ENCODE measurements at places on chromosomes 3 and 15.
A peak's percentile ranks its signal among the peaks of the same experiment; 100 is the strongest.

DNA sequence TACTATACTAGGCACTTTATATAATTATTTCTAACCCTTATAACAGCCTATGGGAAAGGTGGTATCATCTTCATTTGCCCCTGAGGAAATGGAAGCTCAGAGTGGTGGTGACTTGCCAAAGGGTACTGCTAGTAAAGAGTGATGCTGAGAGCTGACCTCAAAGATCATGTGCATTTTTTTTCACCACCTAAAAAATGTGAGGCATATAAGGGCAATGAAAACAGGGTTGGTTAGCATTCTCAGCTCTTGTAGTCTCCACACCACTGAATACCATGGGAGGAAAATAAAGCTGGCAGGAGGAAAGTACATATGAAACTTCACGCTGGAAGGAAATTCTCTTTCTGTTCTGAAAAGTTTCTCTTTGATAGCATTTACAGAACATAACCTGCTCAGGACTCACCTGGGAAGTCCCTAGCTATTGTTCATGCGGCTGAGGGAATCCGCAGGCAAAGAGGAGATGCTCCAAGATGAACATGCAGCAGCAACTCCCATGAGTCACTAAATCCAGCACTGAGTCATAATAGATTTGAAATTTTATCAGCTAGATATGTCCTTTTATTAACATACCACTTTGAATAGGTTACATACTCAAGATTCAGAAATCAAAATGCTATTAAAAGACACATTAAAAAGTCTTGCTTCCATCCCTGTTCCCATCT lies 17.3 kb downstream of the FAIM start:
- H3K4me3 ChIP-seq = no peak overlapping the region
- peaks cover 4% of the 10 kb centered on the region for H3K4me1 ChIP-seq
- no peaks in the 10 kb centered on the region for H3K27me3 ChIP-seq
- H3K27ac ChIP-seq = no peak overlapping the region
- no peaks in the 10 kb centered on the region for H3K36me3 ChIP-seq
- DNase-seq = no peak

GRCh38 chr15:75832114-75832513 lies 11.1 kb upstream of the UBE2Q2 start:
- peaks cover 5% of the 10 kb centered on the region for H3K27me3 ChIP-seq
- no peak overlapping the region for H3K4me3 ChIP-seq
- H3K36me3 ChIP-seq = no peaks in the 10 kb centered on the region
- peaks cover 37% of the 10 kb centered on the region for H3K4me1 ChIP-seq
- DNase-seq = no peak

GRCh38 chr3:14768881-14769280 lies 49.9 kb upstream of the FGD5 start:
- peak; percentile 34 for DNase-seq
- no peak overlapping the region for H3K4me3 ChIP-seq
- H3K27me3 ChIP-seq = peaks cover 3% of the 10 kb centered on the region
- no peaks in the 10 kb centered on the region for H3K36me3 ChIP-seq
- no peaks in the 10 kb centered on the region for H3K4me1 ChIP-seq
- H3K27ac ChIP-seq = no peak overlapping the region

- no peak overlapping the region for H3K27ac ChIP-seq
- H3K4me1 ChIP-seq = peaks cover 26% of the 10 kb centered on the region
- peaks cover 17% of the 10 kb centered on the region for H3K36me3 ChIP-seq
- no peak for DNase-seq
- no peak overlapping the region for H3K4me3 ChIP-seq
Measured at GRCh38 chr3:192902549-192902948, 15.1 kb downstream of the MB21D2 start.

DNA sequence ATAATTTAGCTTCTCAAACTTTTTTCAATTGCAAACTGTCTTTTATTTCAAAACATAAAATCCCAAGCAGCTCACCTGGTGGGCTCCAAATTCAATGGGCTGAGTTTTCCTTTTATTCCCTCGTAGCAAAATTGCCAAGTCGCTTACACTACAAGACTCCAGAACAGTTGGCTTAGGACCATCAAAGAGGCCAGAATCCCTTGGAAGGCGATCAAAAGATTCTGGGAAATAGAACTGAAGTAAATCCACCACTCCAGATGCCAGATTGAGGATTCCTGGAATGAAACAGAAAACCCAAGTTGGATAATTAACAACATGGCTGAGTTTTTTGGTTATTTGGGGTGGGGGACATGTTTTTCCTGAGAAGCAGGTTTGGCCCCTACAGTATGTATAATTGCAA lies 87.7 kb upstream of the DCLK3 start:
- DNase-seq = no peak
- H3K4me1 ChIP-seq = no peaks in the 10 kb centered on the region
- no peak overlapping the region for H3K27ac ChIP-seq
- peaks cover 63% of the 10 kb centered on the region for H3K36me3 ChIP-seq

DNA sequence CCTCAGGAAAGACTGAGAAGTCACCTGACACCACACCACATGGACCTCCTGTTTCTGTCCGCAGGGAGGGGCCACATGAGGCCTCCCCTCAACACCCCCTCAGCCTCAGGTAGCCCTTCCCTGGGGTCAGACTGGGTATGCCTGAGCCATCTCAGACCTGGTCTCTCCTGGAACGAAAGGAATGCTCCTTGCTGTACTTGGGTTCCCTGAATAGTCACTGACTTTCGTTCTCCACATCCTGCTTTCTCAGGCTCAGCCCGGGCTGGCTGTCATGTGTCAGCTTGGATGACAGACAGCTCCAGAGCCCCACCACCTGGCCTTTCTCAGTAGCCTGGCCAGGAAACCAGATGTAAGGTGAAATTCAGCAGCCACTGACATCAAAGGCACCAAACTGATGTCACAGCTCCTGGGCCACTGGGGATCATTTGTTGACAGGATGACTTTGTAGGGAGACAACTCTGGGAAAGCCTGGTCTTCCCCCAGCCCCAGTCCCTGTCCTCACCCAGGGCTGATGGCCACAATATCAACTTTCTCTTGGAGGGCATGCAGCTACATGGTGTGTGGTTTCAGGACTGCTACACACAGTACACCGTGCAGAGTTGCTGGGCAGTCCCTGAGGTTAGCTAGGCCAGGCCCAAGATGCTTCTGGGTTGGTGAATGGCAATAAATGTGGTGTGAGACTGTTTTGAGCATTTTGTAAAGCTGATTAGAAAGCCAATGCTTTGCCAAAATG lies 141.4 kb upstream of the MRPS22 start:
- peaks cover 9% of the 10 kb centered on the region for H3K27me3 ChIP-seq
- DNase-seq = peak; percentile 48
- H3K27ac ChIP-seq = no peak overlapping the region
- H3K4me3 ChIP-seq = no peak overlapping the region

GRCh38 chr3:100531093-100531492 lies 38.7 kb downstream of the TMEM45A start:
- H3K27ac ChIP-seq = no peak overlapping the region
- no peak for DNase-seq
- no peaks in the 10 kb centered on the region for H3K4me1 ChIP-seq
- no peaks in the 10 kb centered on the region for H3K36me3 ChIP-seq

DNA sequence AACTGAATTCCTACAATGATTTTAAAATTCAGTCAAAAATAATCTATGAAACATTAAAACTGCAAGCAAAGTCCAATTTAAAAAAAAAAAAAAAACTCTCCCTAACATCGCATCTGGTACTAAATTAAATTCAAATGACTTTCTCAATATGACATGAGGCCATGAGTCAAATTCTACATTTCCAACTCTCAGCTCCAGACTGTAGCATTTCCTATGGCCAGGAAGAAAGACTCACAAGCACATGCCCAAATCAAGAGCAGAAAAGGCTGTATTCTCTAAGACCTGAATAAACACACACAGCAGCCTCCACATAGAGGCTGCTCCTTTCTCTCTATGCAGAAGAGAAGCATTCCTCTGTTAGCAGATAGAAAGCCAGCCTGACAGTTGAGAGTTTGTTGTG lies 729.2 kb downstream of the ROBO1 start:
- H3K27me3 ChIP-seq = no peaks in the 10 kb centered on the region
- H3K27ac ChIP-seq = no peak overlapping the region
- H3K4me3 ChIP-seq = no peak overlapping the region

- peaks cover 2% of the 10 kb centered on the region for H3K27me3 ChIP-seq
- H3K4me1 ChIP-seq = no peaks in the 10 kb centered on the region
- no peaks in the 10 kb centered on the region for H3K36me3 ChIP-seq
- no peak for DNase-seq
- H3K4me3 ChIP-seq = no peak overlapping the region
Measured at GRCh38 chr15:95903352-95903751, 427.1 kb upstream of the NR2F2 start.

GRCh38 chr3:43190670-43191069 lies 84.8 kb upstream of the POMGNT2 start:
- H3K27me3 ChIP-seq = peaks cover 6% of the 10 kb centered on the region
- peaks cover 6% of the 10 kb centered on the region for H3K36me3 ChIP-seq
- H3K4me1 ChIP-seq = peaks cover 18% of the 10 kb centered on the region
- H3K4me3 ChIP-seq = no peak overlapping the region
- no peak overlapping the region for H3K27ac ChIP-seq
- DNase-seq = no peak

- no peak for DNase-seq
- H3K27ac ChIP-seq = peak overlapping the region; percentile 89
- peaks cover 3% of the 10 kb centered on the region for H3K27me3 ChIP-seq
- H3K36me3 ChIP-seq = peaks cover 2% of the 10 kb centered on the region
- peak overlapping the region; percentile 92 for H3K4me3 ChIP-seq
- peaks cover 28% of the 10 kb centered on the region for H3K4me1 ChIP-seq
Measured at GRCh38 chr15:72116731-72117485, 1.0 kb downstream of the MYO9A start.

- no peaks in the 10 kb centered on the region for H3K27me3 ChIP-seq
- H3K4me1 ChIP-seq = peaks cover 18% of the 10 kb centered on the region
- peak overlapping the region; percentile 18 for H3K27ac ChIP-seq
- peaks cover 4% of the 10 kb centered on the region for H3K36me3 ChIP-seq
Measured at GRCh38 chr3:183224180-183224970, 28.7 kb upstream of the B3GNT5 start.

- H3K4me1 ChIP-seq = peaks cover 11% of the 10 kb centered on the region
- no peak overlapping the region for H3K4me3 ChIP-seq
- no peaks in the 10 kb centered on the region for H3K27me3 ChIP-seq
- no peak overlapping the region for H3K27ac ChIP-seq
- DNase-seq = no peak
Measured at GRCh38 chr3:114147251-114147650, 31.6 kb downstream of the DRD3 start.

DNA sequence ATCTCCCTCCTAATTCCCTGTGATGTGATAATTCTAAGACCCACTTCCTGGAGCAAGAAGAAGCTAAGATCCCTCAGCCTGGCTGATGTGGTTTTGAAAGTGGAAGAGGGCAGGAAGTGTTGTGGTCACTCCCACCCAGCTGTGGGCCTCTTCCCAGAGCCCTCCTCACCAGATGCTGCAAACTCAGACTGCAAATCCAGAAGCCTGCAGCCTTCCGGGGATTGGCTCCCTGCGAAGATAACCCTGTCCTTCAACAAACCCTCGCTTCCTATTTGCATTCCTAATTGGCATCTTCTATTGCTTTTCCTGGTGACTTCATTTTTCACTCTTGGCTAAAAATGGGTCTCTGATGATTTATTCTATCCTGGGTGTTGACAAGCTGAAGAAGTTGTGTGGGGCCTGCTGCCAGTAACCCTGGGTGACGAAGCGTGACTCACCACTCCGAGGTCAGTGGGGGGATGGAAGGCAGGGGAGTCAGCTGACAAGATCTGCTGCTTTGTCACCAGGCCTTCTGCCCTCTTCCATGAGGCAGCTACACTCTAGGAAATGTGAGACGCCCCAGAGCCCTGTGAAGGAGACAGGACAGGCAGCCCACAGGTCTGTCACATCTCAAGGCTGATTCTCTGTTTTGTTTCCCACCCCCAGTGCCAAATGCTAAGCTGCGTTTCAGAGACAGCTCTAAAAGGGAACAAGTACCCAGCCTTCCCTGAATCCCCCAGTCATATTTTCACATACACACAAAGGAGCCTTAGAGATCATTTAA lies 99.7 kb upstream of the LIPC start:
- peaks cover 16% of the 10 kb centered on the region for H3K36me3 ChIP-seq
- peak; percentile 96 for DNase-seq
- peak overlapping the region; percentile 93 for H3K27ac ChIP-seq
- peaks cover 42% of the 10 kb centered on the region for H3K4me1 ChIP-seq
- H3K27me3 ChIP-seq = peaks cover under 1% of the 10 kb centered on the region

GRCh38 chr3:71083726-71084131 lies 499.8 kb downstream of the FOXP1 start:
- peaks cover 70% of the 10 kb centered on the region for H3K4me1 ChIP-seq
- H3K4me3 ChIP-seq = no peak overlapping the region
- DNase-seq = no peak
- H3K36me3 ChIP-seq = peaks cover 24% of the 10 kb centered on the region
- no peak overlapping the region for H3K27ac ChIP-seq
- no peaks in the 10 kb centered on the region for H3K27me3 ChIP-seq

GRCh38 chr15:71010997-71011396 lies 104.3 kb upstream of the THSD4 start:
- H3K36me3 ChIP-seq = no peaks in the 10 kb centered on the region
- no peak overlapping the region for H3K4me3 ChIP-seq
- H3K4me1 ChIP-seq = no peaks in the 10 kb centered on the region
- DNase-seq = no peak

GRCh38 chr3:163476179-163476578 lies 1602.1 kb downstream of the SI start:
- no peaks in the 10 kb centered on the region for H3K4me1 ChIP-seq
- DNase-seq = no peak
- H3K36me3 ChIP-seq = no peaks in the 10 kb centered on the region
- H3K27me3 ChIP-seq = no peaks in the 10 kb centered on the region
